ENCODE measurements at places on chromosomes 11 and 22.
A peak's percentile ranks its signal among the peaks of the same experiment; 100 is the strongest.

- DNase-seq = no peak
Measured at GRCh38 chr11:6609502-6610015, 2.5 kb downstream of the TAF10 start.

- no peak for DNase-seq
Measured at GRCh38 chr11:794766-795633, 3.1 kb downstream of the SLC25A22 start.

DNA sequence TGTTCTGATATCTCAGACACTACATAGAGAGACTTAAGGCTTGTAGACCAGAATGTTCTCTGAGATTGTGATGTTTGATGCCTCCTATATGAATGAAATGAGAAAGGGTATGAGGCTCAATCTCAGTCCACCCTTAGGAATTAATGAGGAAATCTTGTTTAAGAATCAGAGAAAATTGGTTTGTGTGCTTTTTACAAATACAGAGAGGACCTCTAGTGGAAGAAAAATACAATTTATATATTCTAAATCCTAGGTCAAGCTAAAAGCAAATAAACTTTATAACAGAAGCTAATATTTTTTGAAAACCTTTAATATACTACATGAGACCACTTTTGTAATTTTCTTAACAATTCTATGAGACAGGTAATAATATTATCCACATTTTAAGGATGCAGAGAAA is 5.0 kb upstream of the OR52H1 start:
- DNase-seq = peak; percentile 2

DNA sequence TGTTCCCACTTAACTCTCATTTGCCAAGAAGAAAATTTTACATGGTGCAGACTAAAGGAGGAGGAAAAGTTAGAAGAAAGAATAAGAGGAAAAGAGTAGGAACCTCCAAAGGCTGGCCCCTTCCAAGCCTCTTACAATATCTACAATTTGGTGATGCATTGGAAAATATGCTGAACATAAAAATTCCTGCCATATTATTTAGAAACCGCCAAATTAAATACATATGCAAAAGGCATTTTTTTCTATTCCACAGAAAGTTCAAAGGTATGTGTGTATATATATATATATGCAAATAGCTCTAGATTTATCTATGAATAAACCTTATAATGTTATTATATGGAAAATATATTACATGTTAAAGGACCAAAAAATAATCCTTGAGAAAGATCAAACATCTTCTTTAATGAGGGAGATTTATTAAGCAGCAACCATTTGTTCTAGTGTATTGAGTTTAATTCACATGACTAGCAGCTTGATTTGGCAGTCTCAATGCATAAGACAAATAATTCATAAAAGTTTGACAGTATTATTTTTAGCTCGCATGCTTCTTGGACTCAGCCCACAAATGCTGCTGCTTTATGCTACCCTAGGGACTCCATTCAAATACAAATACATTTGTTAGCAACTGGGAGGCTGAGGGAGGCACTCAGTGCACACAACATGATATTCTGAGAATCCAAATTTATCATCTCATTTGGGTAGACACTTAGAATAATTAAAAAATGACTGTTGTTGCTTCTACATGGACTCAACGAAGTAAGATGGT is 184.9 kb downstream of the SBF2 start:
- DNase-seq = no peak

DNA sequence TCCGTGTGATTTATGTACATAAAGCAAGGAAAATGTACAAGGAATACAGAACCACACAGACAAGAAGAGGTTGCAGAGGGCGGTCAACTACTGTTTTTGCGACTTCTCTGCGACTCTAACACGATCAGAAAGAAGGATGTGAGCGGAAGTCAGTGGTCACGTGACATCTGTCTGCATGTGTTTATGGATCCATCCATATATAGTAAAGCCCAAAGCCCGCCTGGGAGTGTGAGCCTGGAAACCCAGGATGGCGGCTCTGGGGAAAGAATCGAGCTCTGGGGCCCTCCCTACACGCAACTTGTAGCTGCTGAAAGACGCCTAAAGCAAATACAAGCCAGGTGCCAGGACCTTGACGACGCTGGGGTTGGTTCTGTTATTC is 8.8 kb downstream of the OSBPL5 start:
- DNase-seq = no peak

Data from NCI-H748 treated with DMSO at 0.1 percent for 48 hours (cell line).